ENCODE measurements at places on chromosomes 5 and 9.

GRCh38 chr9:114060711-114061110 is 17.4 kb downstream of the AMBP start:
- DNase-seq, result no peak

DNA sequence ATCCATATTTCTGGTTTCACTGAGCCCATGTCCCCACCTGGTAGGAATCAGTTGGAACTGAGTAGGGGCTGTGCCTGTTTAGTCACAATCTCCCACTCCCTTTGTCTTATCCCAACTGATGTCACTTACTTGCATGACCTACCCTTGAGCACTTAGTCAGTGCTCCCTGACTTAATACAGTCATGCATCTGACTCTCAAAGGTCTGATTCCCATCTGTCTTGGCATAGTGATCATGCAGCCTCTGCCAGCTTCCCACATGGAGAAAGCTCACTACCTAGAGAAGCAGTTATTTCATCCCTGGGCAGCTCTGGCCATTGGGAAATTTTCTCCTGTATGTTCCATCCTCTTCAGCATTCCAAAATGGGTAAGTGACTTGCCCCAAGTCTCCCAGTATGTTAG is 24.8 kb downstream of the ABLIM3 start:
- no peak for DNase-seq

GRCh38 chr9:16147726-16148125 is 594.9 kb downstream of the CCDC171 start:
- no peak for DNase-seq

DNA sequence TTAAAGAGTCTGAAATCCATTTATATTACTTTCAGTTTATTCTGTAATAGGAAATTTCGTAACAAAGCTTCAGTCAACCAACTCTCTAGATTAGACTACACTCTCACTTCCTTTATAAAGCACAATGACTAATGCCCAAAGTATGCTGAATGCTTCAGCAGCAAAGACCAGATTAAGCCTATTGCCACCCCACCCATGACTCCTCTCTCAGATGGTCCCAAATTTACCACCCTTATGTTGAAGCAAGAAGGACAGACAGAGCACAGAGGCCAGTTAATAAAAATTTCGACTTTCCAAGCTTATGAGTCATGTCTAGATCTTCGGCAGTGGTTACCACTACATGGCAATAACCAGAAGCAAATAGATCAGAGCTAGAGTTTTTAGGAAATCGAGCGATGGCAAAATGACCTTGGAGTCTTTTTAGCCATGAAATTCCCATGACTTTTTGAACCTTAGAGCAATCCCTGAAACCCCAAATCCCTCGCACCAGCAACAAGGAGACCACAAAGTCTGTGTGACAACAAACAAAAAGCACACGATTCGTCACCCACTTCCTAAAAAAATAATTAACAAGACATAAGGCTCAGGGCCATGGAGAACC is 287.8 kb upstream of the RASA1 start:
- no peak for DNase-seq

DNA sequence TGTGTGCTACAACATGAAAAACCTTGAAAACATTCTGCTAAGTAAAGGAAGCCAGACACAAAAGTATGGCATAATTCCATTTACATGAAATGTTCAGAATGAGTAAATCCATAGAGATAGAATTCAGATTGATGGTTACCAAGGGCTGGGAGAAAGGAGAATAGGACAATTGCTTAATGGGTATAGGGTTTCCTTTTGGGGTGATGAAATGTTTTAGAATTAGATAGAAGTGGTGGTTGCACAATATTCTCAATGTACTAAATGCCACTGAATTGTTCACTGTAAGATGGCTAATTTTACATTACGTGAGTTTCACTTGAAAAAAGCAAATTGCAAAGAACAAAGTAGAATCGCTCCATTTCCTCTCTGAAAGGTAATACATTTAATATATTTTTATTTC is 43.0 kb upstream of the GAS1 start:
- no peak for DNase-seq

DNA sequence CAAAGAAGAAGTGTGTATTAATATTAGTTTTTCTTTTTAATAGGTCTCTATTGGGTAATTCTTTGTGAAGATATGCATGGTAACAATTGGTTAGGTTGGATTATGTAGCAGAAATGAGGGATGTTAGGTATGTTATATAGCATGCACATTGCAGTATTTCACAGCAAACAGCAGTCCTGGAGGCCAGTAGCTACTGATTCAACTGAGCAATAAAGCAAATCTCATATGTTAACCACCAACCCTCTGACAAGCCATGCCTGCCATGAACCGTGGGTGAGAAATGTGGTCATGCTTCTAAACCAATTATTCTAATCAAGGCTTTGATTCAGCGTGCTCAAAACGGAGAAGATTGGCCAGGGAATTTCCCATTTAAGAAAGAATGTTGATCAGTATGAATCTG is 313.0 kb upstream of the CDH6 start:
- no peak for DNase-seq

DNA sequence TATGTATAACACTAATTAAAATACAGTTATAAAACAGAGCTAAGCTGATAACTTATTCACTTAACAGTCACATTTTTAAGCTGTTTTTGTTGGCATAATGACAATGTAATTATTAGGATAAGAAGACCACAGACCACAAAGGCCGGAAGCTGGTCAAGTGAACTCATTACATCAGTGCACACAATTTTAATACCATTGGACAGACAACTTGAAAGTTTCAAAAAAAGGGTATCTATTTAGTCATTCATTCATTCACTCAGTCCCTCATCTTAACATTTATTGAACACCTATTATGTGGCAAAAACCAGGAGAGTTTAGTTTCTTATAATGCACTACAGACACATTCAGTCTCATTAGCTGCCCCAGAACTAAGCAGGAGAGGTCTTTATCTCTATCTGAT is 11.6 kb downstream of the ERP44 start:
- DNase-seq, result no peak

GRCh38 chr9:126796758-126797157 is 8.1 kb upstream of the ZBTB43 start:
- no peak for DNase-seq

DNA sequence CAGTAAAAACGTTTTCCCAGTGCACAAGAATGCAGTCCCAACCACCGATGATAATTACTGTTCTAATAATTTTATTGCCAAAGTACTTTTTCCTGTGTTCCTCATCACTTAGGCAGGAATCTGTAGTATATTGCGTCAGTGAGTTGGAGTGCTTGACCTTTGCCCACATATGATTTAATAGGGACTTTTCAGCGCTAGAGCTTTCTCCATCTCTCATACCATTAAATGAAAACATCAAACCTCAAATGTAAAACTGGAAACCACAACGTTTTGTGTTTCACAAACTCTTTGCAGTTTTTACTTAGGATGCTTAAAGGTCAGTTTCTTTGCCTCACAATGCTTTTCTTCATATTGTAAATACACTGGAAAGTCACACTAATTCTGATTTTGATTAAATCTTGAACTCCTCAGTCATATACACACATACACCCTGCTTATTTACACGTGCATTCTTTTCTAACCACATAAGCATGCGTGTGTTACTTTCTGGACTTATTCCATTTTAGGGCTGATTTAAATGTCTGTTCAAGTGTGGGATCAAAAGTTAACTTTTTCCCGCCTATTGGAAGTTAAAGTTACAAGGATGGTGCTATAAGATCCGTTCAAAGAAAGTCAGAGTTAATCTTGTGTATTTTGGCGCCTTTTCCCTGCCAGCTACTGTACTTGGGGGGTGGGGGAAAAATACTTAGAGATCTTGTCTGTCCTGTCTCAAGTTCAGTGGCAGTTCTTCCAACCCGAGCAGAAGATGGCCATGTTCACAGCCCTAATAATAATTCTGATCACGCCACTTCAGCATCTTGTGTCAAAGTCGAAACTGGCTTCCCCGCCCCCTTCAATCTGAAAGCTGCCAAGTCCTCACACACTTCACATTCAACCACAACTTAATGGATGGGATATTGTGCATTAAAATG is 6.6 kb upstream of the NFIB start:
- DNase-seq, result no peak

- DNase-seq, result peak; percentile 45
Measured at GRCh38 chr5:374631-375335, 53.3 kb downstream of the AHRR start.

- no peak for DNase-seq
Measured at GRCh38 chr9:110160123-110160522, 47.8 kb downstream of the C9orf152 start.

DNA sequence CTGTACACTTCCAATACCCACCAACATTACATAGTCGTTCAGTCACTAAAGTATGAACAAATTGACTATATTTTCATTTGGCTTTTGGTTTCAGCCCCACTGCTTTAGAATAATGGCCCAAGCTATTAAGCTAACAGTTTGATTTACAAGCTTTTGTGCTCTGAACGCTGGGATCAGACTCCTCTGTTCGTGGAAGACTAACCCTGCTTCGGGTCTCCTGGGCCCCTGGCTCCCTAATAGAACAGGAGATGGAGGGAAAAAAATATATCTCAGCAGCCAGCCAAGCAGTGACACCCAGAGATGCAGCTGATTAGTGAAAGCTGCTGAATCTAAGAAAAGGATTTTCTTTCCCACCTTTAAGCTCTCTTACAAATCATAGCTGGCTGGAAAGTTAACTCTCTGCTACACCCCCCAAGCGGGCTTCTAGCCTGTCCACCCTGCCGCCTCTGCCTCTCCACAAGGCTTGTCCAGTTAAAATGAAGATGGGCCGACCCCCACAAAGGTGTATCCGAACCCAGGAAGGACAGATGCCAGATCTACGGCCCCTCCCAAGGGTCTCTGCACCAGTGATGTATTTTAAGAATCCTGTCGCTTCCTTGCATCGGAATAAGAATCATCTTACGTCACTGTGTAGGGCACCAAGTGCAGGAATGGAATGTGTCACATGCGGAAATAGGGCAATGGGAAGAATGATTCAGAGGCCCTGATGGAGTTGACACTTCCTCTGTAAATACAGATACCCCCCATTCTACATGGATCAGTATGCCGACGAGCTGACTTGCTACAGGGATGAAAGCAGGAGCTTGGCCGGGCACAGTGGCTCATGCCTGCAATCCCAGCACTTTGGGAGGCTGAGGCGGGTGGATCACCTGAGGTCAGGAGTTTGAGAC is 33.4 kb upstream of the BARHL1 start:
- DNase-seq, result no peak

- DNase-seq, result no peak
Measured at GRCh38 chr9:11743356-11743755, 949.8 kb upstream of the TYRP1 start.

GRCh38 chr5:132473019-132473531 is 17.5 kb downstream of the IRF1 start:
- no peak for DNase-seq

DNA sequence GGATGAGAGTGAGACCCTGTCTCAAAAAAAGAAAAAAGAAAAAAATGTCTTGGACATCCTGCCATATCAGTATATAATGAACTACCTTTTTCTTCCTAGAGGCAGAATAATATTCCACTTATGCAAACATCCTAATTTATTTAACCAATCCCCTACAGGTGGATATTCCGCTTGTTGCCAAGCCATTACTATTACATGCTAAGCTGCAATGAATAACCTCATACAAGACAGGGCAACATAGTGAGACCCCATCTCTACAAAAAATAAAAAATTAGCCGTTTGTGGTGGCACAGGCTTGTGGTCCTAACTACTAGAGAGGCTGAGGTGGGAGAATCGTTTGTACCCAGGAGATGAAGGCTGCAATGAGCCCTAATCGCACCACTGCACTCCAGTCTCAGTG is 1.7 kb upstream of the AFF4 start:
- DNase-seq, result no peak

- DNase-seq, result no peak
Measured at GRCh38 chr9:118457171-118458000, 753.2 kb downstream of the TLR4 start.

- no peak for DNase-seq
Measured at GRCh38 chr5:123455640-123456039, 32.4 kb upstream of the CEP120 start.

GRCh38 chr9:79757881-79758669 is 186.3 kb downstream of the TLE4 start:
- no peak for DNase-seq

- no peak for DNase-seq
Measured at GRCh38 chr5:180439911-180440769, 54.0 kb upstream of the CNOT6 start.

GRCh38 chr5:132775476-132775961 is 1.5 kb downstream of the SEPTIN8 start:
- DNase-seq, result no peak

GRCh38 chr5:168946363-168946762 is 354.6 kb downstream of the SLIT3 start:
- no peak for DNase-seq

DNA sequence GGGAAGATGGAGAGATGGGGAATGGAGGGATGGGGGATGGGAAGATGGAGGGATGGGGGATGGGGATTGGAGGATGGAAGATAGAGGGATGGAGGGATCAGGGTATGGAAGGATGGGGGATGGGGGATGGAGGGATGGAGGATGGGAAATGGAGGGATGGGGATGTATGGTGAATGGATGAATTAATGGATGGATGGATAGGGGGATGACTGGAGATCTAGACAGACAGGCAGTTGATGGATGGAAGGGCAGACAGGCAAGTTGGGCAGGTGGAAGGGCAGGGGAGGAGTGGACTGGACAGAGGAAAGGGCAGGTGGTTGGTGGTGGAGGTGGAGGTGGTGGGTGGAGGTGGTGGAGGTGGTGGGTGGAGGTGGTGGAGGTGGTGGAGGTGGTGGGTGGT is 167.2 kb downstream of the C9orf50 start:
- DNase-seq, result no peak

DNA sequence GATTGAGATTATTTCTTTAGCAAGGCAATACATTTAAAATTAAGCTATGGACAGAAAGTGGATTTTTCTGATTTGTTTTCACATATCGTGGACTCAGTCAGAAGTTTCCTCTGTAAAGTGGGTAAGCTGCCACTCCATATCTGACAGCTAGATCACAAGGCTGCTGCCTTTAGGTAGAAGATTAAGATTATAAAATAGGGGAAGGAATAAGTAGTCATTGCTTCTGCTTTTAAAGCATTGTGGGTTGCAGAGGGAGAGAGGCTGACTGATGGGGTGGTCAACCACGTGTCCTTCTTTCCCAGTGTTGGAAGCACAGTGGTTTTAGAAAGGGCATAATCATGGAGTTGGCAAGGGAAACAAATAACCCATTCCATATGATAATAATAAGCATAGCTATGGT is 74.3 kb upstream of the MOCS2 start:
- DNase-seq, result no peak

DNA sequence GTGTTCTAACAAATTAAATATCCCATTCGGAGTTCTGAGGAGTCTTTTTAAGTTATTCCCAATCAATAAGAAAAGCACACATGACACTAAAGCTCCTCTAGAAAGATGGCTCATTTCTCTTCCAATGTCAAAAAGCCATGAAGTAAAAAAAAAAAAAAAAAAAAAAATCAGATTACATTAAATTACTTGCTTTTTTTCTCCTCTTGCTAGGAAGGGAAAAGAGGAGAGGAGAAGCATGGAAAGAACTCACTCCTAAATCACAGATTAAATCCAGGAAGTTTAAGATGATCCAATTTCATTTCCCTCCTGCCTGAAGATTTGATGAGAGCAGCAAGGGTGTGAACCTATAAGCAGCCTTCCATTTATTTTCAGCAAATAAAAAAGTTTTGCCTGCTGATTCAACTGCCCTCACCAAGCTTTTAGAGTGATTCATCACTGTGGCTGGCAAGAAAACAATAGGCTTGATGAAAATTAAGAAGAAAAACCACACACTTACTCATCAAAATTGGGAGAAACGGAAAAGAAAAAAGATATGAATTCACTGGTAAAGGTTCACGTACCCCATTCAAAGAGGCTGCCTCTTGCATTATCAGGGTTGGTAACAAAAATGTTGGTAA is 19.7 kb downstream of the MYO10 start:
- DNase-seq, result no peak
